HFFc6 (cell line): ENCODE measurements at places on chromosomes 3 and 15. TPM values are rescaled to one million over a fixed set of nuclear protein-coding genes. Genes with fewer than 3 reads are reported as not detected.

TP63 gene
- not detected in 3 replicates for total RNA-seq

ADCY5 gene
- 0.09 and 0.18 TPM in 2 replicates for total RNA-seq

- no peak for DNase-seq
- H3K4me3 ChIP-seq: no peak overlapping the region
- peaks cover 20% of the 10 kb centered on the region for H3K36me3 ChIP-seq
Measured at GRCh38 chr15:96261575-96262034, 68.9 kb upstream of the NR2F2 start.

GOLGA6A gene
- not detected in 3 replicates for total RNA-seq
